ENCODE measurements at places on chromosomes 6 and 20.

DNA sequence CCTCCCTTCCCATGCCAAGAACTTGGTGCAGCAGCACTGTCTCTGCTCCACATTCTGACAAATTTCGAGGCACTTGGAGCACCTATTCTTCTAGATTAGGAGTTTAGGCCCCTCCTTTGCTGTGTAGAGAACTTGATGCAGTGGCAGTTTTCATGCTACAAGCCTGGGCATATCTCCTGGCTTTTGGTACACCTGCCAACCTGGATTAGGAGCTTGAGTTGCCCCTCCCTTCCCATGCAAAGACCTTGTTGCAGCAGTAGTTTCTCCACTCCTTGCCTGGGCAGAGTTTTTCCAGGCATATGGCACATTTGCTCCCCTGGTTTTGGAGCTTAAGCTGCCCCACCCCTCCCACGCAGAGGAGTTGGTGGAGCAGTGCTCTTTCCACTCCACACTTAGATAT lies 956.1 kb downstream of the EYS start:
- DNase-seq, result no peak

DNA sequence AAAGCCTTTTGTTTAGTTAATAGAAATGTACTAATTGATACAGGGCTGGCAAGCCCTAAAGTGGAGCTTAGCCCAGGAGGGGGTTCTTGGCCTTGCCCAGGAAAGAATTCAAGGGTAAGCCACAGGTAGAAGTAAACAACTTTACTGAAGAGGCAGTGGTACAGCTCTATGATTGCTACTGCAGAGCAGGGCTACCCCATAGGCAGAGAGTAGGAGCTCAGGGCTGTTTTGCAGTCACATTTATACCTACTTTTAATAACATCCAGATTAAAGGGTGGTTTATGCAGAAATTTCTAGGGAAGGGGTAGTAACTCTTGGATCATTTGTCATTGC lies 680.4 kb upstream of the GJE1 start:
- DNase-seq, result no peak

DNA sequence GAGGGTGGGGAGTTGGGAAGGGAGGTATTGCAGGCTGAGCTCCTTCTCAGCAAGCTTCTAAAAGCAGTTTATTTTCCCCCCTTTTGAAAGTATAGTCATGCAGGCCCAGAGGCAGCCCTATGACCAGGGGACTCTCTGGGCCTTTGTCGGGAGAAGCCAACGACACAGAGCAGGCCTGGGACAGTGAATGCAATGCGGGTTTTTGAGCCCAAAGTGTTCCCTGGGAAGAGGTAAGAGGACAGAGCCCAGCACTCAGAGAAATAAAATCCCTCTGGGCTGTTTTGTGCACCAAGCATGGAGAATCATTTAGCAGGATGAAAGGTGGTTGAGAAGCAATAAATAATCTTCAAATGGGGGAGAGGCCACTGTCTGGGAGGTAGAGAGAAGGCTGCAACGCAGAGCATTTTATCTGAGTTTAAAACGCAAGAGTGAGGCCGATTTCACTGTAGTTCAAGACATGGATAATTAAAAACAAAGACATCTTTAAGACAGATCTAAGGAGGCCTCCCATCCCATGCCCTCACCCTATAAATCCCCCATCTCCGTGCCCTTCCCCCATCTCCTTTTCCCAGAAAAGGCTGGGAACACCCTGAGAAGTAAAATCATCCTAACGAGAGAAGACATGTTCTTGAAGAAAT lies 237.5 kb downstream of the CDC5L start:
- DNase-seq, result no peak

- DNase-seq, result peak; percentile 65
Measured at GRCh38 chr6:13488015-13488895, 855 bp upstream of the GFOD1 start.

- DNase-seq, result no peak
Measured at GRCh38 chr20:11564491-11564890, 353.2 kb upstream of the BTBD3 start.

Data from hematopoietic multipotent progenitor cell treated with erythropoietin and hydrocortisone succinate and interleukin-3 and kit ligand, for 4 days (in vitro differentiated cells).